ENCODE measurements at places on chromosomes 7 and 10.

GRCh38 chr10:6563075-6563474, 17.0 kb downstream of the PRKCQ start:
- DNase-seq = no peak

GRCh38 chr7:107233-107632, 85.1 kb upstream of the FAM20C start:
- no peak for DNase-seq

GRCh38 chr7:74449809-74450397, 3.8 kb upstream of the GTF2IRD1 start:
- peak; percentile 40 for DNase-seq

- no peak for DNase-seq
These were observed 112.0 kb downstream of the ANK3 start for GRCh38 chr10:60277656-60278055.

DNA sequence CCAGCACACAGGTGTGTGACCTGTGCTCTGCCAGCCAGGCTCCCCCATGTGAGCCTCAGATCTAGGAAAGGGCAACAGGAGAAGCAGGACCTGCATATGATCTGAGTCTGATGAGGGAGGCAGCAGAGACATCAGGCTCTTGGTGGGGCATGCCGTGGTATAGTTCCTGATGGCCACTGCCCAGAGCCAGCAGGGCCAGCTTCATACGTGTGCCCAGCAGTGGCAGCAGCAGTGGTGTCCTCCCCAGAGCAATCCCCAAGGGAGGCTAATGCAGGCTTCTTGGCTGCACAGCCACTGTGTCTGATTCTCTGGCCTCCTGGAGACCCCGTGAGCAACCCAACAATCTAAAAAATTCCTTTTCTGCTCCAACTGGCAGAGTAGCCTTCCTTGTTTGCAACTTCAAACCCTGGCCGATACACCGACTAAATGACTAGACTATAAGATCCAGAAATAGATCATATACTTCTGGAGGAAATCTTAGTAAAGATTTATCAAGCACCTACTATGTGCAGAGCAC, 230.6 kb upstream of the ZMIZ1 start:
- no peak for DNase-seq

DNA sequence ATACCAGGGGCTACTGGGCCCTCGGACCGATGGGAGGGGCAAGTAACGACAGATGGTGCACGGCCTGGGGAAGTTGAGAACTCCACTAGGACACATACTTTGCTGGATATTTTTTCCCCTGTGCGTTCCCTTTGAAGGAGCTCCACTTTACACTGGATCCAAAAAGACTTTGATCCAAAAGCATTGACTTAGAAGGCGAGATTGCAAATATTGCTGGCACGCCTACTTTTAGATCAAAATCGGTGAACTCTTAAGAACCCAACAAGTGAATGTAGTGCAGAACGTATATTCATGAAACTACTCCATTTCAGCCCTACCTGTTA, 436 bp upstream of the SLC25A13 start:
- no peak for DNase-seq

DNA sequence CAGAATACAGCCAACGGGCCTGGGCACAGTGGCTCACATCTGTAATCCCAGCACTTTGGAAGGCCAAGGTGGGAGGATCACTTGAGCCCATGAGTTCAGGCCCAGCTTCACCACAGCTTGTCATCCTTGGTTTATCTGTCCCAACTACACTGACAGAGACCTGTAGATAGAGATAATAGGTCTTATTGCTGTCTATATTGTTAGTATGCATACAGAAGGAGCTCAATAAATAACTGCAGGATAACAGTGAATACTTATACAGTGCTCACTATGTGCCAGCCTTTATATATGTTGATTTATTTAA, 1.3 kb downstream of the CNPY4 start:
- DNase-seq = no peak

- peak; percentile 80 for DNase-seq
These were observed 45.5 kb downstream of the MYOF start for GRCh38 chr10:93436591-93437085.

GRCh38 chr10:79407811-79408795, 37.3 kb downstream of the ZCCHC24 start:
- no peak for DNase-seq

GRCh38 chr7:50475340-50475739, 25.2 kb upstream of the FIGNL1 start:
- no peak for DNase-seq

DNA sequence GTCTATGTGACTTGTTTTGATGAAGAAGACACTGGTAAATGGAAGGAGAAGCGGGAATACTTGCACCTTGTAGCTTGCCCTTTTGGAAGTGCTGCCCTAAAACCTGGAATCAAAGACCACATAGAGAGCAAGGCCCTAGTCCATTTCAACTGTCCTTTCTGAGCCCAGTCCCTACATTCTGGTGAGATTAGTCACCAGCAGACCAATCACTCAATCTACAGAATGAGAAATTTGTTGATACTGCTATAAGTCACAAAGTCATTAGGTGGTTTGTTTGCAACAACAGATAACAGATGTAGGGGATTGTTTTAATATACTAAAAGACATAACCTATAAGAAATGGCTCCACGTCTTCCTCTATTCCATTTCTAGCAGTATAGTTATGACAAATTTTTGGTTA, 33.6 kb downstream of the WASL start:
- no peak for DNase-seq

DNA sequence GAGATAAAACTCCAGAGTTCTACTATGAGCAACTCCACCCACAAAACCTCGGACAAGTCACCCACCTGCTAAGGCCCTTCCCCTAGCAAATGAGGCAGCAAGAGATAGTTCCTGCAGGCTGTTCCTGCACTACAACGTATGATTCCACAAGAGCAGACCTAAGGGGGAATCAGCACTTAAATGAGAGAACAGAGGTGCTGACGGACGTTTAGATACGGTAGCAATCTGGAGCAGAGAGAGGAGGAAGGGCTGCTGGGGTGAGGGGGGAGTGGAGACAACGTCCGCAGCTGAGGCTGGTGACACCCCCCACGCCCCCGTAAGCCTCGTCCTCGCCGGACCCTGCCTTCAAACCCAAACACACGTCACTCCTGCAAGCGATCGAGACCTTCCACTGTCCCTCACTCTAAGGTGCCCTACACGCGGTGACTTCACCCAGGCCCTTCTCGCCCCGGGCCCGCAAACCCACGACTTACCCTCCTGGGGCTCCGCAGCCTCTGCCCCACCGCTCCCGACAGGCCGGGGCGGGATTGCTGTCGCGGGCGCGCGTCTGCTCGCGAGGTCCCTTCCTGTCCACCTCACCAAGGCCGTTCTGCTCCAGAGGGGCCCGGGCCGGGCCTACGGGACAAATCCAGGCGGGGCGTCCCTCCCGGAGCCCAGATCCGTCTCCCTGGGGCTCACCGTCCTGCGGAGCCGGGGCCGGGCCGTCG, 635 bp downstream of the ZNF12 start:
- peak; percentile 14 for DNase-seq

DNA sequence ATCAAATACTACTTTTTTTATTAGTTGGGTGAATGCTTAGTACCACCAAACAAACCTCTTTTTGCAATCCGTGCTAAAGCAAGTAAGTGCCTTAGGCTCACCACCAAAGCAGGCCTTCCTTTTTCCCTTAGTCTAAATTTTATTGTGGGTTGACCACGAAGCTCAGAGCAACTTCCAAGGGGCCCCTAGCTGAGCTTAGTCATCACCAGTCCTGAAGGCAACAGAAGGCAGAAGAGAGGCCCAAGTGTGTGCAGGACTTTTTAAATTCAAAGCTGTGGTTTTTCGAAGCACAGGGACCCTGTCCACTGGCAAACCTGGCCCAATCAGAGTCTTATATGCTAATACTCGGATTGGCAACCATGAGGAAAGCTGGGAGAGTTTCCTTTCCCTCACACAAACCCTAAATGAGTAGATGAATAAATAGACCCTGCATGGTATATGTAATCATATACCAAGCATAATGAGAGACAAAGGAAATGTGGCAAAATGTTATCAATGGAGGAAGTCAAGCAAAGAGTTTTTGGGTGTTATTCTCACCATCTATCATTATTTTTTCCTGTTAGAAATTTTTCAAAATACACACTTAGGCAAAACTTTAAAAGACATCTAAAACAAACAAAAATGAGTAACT, 453.2 kb upstream of the GALNT17 start:
- DNase-seq = no peak

GRCh38 chr7:73512018-73512780, 9.9 kb downstream of the BAZ1B start:
- DNase-seq = no peak

DNA sequence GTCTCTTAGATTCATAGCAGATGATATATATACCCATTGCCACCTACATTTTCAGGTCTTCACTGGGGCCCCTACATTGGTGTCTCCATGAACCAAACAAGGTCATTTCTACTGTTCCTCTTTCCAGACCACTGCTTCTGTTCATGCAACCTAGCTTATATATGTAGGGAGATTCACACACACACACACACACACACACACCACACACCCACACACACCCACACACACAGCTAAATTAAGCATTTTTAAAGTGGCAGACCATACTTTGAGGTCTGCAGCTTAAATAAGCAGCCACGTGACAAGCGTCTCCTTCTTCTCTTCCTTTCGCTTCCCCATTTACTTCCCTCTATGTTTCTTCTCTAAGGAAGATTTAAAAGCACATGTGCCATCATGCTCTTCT, 70.0 kb upstream of the CC2D2B start:
- no peak for DNase-seq

DNA sequence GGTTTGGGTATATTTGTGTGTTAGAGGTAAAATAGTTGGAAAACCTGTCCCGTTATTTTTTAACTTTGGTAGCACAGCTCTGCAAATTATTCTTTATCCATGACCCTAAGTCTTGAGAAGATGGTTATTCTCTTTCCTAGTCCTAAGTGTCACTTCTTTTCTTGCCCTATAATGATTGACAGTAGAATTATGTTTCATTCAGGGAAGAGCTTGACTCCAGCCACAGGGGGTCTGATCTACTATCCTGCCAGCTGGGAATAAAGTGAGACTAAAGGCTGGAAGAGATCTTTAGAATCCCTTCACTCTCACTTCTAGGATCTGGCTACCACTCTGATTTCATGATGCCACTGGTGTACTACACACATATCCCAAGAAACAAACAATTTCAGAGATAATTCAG, 90.4 kb downstream of the PHTF2 start:
- no peak for DNase-seq

DNA sequence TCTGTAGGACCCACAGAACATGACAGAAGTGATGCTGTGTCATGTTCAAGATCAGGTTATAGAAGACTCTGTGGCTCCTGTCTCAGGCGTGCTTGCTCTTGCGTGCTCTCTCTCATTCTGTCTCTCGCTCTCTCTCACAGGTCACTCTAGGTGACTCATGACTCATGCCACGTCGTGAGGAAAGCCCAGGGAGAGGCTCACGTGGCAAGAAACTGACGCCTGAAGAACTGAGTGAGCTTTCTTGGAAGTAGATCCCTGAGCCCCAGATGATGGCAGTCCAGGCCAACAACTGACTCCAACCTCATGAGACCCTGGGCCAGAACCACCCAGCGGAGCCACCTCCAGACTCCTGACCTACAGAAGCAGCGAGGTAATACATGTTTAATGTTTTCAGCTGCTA, 103.3 kb downstream of the DNMBP start:
- DNase-seq = no peak

DNA sequence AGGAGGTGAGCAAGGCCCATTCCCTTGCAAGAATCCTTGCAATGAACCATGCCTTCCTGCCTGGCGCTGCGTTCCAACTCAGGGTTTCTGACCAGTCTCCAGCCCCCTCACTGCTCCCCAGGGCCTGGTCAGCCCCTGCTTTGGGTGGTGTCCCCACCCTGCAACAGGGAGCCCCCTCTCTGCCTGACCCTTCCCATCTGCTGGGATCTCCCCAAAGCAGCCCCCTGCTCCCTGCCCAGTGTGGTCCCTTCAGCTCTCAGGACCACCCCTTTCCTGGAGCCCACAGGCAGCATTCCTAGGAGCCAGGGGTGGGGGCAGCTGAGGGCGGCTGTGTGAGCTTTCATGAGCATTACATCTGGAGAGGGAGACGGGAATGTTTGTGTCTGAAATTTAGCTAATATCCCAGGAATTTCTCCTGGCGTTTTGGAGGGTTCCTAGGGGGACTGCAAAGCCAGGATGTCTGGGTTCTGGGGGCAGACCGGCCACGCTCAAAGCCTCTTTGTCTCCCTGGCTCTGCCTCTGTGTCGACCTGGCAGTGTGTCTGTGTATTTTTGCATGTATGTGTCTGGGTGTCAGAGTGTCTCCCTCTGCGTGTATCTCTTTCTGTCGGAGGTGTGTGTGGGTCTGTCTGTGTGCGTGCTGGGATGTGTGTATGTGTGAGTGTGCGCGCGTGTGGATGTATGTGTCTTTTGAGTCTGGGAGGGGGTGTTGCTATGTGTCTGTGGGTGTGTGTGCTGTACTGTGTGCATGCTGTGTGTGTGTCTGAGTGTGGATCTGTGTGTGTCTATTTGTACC, 300.5 kb upstream of the ZMIZ1 start:
- DNase-seq = no peak

DNA sequence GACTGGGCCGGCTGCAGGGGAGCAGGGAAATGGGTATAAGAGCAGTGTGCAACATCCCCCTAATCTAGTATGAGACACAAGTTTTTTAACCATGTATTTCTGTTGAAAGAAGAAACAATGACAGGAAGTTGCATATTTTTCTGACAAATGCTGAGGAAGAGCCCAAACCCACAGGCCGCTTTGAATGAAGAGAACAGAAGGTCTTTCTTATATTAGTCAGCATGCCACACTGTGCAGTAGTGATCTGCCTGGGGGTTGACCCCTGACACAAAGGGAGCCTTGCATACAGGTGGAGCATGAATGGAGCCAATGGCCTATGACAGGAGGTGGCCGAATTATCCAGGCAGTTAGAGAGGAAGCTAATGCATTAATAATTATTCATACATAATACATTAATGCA, 518.3 kb downstream of the PLXDC2 start:
- DNase-seq = no peak

- DNase-seq = no peak
These were observed 63.3 kb upstream of the PAPSS2 start for GRCh38 chr10:87596351-87596750.

- no peak for DNase-seq
These were observed 47.1 kb upstream of the SVIL start for GRCh38 chr10:29681676-29682448.

- DNase-seq = no peak
These were observed 10.5 kb downstream of the CPVL start for GRCh38 chr7:29135846-29136245.

GRCh38 chr10:126504063-126504760, 115.9 kb upstream of the ADAM12 start:
- DNase-seq = peak; percentile 38

- DNase-seq = no peak
These were observed 2.4 kb upstream of the CFAP69 start for GRCh38 chr7:90242369-90243168.

DNA sequence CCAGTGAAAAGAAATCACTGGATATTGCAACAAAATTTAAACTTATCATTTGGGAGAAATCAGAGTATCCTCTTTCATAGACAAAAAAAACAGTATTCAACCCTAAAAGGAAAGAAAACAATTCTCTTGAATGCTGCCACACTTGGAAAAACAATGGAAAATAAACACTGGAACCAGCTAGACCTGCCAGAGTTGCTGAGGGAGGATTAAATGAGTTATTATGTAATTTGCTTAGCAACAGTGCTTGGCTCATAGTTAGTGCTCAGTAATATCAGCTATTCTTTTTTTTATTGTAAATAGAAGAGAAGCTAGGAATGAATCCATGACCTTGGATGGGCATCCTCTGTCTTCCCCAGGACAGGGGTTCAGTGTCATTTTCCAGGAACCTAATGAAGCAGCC, 11.0 kb upstream of the ZNF273 start:
- DNase-seq = no peak

GRCh38 chr10:69415049-69415448, 1.7 kb downstream of the TACR2 start:
- no peak for DNase-seq

All from cerebellar cortex (tissue), 1 donor.